ENCODE measurements at places on chromosomes 4 and X. TPM values are rescaled to one million over a fixed set of nuclear protein-coding genes. Genes with fewer than 3 reads are reported as not detected.

MXRA5 gene
- total RNA-seq = not detected

VCX3A gene
- not detected for total RNA-seq

ZNF41 gene
- 3.5 TPM for total RNA-seq

ADGRA3 gene
- total RNA-seq = 23.4 TPM

DDX60 gene
- 4.2 TPM for total RNA-seq

POLR2B gene
- 65.9 TPM for total RNA-seq

IL1RAPL1 gene
- total RNA-seq = not detected

TSPAN6 gene
- total RNA-seq = 42.9 TPM

SLC10A4 gene
- 8.0 TPM for total RNA-seq

VCX3B gene
- not detected for total RNA-seq

TMEM35A gene
- not detected for total RNA-seq

NEIL3 gene
- total RNA-seq = 11.7 TPM

SRPX gene
- 7.3 TPM for total RNA-seq

Data from A549 treated with RU486 at 1 μM for 4 hours (cell line).